ENCODE measurements at places on chromosomes 2 and 18. TPM values are rescaled to one million over a fixed set of nuclear protein-coding genes. Genes with fewer than 3 reads are reported as not detected.
A peak's percentile ranks its signal among the peaks of the same experiment; 100 is the strongest.

Gene MAB21L4
- 1.4 TPM for polyA plus RNA-seq

DNA sequence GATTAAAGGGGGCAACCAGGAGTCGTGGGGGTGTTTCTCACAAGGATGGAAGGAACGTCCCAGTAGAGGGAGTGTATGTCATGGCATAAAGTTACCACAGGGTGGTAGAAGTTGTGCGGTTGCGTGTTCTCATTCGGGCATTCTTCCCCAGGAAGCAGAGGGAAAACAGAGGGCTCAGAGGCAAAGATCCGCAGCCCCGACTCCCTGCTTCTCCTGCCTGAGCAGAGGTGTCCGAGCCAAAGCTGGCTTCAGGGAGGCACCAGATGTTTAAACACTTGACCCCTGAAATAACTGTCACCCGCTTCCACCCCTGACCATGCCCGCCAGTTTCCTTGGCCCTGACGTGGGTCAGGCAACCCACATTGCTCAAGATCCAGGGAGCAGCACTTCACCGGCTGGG lies 83.7 kb downstream of the EN1 start:
- no peak for DNase-seq

DNA sequence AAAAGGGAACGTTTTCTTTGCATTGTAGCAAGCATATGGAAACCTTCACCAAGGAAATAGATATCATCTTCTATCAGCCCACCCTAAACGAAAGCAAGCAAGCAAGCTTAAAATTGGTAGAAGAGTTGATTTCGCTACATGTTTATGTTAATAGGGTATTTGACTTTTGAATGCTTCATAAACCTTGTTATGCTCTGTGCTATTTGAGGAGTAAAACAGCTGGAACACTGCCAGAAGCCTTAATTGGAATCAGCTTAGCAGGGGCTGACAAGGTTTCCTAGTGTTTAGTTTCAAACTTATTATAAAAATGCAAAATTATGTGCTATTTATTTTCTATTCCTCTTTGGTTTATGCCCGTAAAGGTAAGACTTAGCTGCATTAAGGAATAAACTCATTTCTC lies 70.6 kb upstream of the LINC00305 start:
- no peak for DNase-seq

- DNase-seq = no peak
Measured at GRCh38 chr18:6593142-6593885, 136.2 kb upstream of the ARHGAP28 start.

DNA sequence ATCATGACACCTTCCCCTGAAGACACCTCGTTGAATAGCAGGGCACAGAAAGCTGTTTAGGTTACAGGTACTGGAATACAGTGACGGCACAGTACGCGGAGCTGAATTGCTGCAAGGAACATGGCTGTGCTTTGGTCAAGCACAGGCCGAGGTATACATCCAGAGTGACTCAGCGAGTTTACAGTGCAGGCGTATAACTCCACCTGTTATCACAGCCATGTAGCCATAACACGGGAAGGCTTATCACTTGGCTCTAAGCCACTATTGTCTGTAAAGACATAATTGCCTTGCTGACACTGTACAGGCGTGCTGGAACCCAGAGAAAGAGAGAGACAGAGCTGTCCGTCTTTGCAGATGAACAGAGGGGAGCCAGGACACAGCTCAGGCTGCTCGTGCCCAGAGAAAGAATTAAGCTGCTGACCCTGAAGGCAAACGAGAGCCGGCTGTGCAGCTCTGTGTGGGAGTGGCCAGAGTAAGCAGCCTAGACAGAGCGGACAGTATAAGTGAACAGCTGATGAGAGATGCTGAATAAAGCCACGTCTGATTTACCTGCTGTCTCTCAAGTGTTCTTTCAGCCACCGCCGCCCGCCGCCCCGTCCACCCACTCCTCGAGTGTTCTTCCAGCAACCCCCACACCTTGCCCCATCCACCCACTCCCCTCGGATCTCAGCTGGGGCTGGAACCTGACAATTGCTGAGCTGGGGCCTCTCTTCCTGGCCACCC lies 87.3 kb upstream of the PPP1CB start:
- DNase-seq = no peak

Gene GALNT1
- polyA plus RNA-seq = 117 TPM

- DNase-seq = peak; percentile 86
Measured at GRCh38 chr2:215624423-215624829, 188.6 kb upstream of the FN1 start.

Gene CXCR1
- polyA plus RNA-seq = 0.08 TPM
